Activated naive CD4-positive, alpha-beta T cell treated with anti-CD3 and anti-CD28 coated beads, Interleukin-2, amount 10 ng/mL, durations not matched to agents 7 days and 5 days (primary cell): ENCODE measurements at places on chromosomes 2 and 18.

DNA sequence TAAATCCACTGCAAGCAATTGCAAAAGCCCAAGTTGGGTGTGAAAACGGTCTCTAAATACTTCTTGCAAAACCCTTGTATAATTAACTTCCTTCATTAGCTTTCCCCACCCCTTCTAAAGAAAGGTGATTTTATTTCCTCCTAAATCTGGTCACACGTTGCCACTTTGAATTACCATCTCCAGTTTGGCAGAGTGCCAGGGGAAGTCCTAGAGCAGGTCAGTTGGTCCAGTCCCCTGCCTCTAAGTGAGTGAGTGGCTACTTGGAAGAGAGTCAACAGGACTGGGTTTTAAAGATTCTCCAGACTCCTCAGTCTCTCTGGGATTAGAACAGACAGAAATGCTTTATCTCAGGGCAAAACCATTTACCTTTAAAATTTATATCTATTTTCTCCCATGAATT lies 18.7 kb upstream of the LYPD6B start:
- no peaks in the 10 kb centered on the region for H3K4me1 ChIP-seq
- H3K27ac ChIP-seq: no peak overlapping the region
- no peak overlapping the region for H3K4me3 ChIP-seq

DNA sequence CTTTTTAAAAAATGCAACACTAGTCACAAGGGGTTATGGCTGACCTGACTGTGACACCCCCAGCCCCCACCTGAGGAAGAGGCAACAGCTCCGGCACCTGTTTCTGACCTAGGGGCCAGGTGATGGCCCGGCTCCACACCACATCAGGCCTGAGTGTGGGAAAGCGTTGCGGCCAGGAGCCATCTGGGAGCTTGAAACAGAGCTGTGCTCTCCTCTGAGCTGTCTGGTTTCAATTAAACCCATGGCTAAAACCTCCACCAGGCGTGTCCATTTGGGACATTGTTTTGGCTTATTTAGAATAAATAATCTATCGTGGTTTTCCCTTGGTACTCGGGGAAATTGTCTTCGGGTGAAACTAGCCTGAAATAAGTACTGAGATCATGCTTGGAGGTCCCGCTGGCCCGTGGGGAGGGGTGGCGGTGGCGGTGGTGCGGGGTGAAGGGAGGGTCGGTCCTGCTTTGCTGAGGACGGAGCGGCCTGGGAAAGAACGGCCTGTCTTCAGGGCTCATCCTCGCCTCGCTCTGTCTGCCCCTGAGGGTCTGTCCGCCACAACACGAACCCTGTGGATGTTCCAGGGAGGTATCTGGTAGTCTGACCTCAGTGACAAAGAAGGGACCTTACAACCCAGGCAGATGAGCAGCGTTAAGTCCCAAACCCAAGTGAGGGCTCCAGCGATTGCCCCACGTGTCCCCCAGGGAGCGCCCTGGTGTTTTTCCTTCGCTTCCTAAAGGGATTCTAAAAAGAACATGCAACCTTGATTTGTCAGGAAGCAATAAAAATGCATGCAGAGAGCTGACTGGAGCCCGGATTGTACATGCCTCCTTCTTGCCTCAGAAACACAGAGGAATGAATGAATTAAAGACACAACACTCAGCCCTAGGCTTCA lies 58.7 kb downstream of the IL1RL2 start:
- H3K4me3 ChIP-seq: no peak overlapping the region
- DNase-seq: no peak
- no peaks in the 10 kb centered on the region for H3K36me3 ChIP-seq
- H3K27me3 ChIP-seq: peaks cover 6% of the 10 kb centered on the region

GRCh38 chr2:101823347-101823791 lies 125.9 kb downstream of the MAP4K4 start:
- peak; percentile 81 for DNase-seq
- peak overlapping the region; percentile 61 for H3K27ac ChIP-seq
- H3K27me3 ChIP-seq: no peaks in the 10 kb centered on the region

DNA sequence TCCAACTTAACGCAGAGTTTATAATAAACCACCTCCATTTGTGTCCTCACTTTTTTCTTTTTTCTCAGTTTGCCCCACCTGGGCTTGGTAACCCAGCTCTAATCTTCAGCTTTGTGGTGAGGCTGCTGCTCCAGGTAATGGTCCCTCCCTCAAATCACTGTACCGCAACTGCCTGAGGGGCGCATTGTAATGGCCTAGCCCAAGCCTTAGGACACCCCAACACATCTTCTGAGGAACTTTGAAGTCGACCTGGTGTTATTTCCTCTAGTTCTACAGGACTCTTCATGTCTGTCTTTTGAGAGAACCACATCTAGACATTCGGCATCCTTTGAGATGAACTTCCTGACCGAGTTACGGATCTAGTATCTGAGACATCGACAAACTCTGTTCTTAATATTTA lies 99.7 kb downstream of the PLEKHM3 start:
- no peaks in the 10 kb centered on the region for H3K36me3 ChIP-seq
- no peak overlapping the region for H3K4me3 ChIP-seq
- H3K27me3 ChIP-seq: no peaks in the 10 kb centered on the region
- H3K27ac ChIP-seq: peak overlapping the region; percentile 45
- DNase-seq: no peak

DNA sequence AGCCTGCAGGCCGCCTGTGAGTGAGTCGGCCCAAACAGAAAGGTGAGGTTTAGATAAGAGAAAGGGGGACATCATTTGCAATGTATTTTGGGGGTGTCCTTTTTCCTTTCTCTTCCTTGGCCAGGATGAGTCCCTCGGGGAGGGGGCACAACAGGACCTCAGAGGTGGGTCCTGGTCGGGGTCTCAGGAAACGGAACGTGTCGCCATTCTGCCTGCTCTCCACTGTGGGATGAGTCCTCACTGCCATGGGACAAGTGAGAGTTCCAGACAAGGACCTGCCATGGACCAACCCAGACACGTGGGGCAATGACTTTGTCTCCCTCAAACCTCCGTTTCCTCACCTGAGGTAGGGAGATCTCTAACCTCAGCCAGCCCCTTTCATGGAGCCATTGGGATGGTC lies 67.9 kb upstream of the TAF1B start:
- peaks cover 47% of the 10 kb centered on the region for H3K27me3 ChIP-seq
- no peaks in the 10 kb centered on the region for H3K36me3 ChIP-seq
- no peak overlapping the region for H3K27ac ChIP-seq
- peaks cover 33% of the 10 kb centered on the region for H3K4me1 ChIP-seq
- no peak overlapping the region for H3K4me3 ChIP-seq

DNA sequence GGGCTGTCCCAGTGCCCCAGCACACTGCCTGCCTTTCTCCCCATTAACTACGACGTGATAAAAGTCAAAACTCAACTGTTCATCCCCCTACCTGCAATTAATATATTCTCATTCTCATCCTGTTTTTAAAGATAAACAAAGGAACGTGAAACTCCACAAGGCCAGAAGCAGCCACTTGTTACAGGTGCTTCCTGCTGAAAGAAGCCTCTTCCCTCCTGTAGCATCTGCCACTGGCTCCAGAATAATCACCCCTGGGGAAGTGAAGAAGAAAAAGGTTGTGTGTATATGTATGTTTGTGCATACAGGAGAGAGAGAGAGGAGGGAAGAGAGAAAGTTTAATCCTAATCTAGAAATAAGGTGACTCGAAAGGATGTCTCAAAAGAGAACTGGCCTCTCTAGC lies 27.1 kb downstream of the KIAA2012 start:
- H3K4me1 ChIP-seq: no peaks in the 10 kb centered on the region
- H3K27ac ChIP-seq: no peak overlapping the region
- H3K27me3 ChIP-seq: peaks cover 9% of the 10 kb centered on the region
- H3K36me3 ChIP-seq: no peaks in the 10 kb centered on the region

DNA sequence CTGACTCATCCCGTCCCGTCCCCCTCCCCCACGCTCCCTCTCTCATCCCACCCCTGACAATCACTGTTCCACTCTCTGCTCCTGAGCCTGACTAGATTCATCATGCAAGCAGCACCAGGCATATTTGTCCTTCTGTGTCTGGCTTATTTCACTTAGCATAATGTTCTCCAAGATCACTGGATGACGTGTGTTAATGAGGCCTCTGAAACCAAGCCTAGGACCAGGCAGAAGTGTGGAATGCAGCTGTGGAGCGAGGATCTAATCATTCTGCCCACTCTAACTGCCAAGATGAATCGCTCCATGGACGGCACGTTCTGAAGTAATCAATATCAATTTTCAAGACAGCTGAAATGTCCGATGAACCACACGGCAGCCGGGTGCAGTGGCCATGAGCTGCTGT lies 122.4 kb upstream of the ZNF236 start:
- H3K27ac ChIP-seq: no peak overlapping the region
- H3K4me3 ChIP-seq: no peak overlapping the region
- H3K36me3 ChIP-seq: no peaks in the 10 kb centered on the region
- H3K4me1 ChIP-seq: peaks cover 3% of the 10 kb centered on the region

DNA sequence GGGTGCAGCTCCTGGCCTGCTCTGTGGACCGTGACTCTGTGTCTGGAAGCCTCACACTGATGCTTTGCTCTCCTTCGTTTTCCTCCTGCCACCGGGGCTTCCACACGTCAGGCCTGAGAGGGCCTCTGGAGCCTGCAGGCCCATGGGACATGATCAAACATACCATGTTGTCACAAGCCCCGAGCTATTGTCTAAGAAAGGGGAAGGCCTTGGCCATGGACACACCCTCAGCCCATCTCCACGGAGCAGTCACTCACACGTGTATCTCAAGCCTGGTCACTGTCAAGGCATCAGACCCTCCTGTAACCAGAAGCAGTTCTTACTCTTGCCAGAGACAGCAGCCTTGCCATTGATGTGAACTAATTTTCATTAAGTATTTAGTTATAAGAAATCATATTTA lies 814.1 kb upstream of the SALL3 start:
- H3K4me1 ChIP-seq: no peaks in the 10 kb centered on the region
- no peak overlapping the region for H3K27ac ChIP-seq
- H3K4me3 ChIP-seq: no peak overlapping the region
- DNase-seq: no peak

DNA sequence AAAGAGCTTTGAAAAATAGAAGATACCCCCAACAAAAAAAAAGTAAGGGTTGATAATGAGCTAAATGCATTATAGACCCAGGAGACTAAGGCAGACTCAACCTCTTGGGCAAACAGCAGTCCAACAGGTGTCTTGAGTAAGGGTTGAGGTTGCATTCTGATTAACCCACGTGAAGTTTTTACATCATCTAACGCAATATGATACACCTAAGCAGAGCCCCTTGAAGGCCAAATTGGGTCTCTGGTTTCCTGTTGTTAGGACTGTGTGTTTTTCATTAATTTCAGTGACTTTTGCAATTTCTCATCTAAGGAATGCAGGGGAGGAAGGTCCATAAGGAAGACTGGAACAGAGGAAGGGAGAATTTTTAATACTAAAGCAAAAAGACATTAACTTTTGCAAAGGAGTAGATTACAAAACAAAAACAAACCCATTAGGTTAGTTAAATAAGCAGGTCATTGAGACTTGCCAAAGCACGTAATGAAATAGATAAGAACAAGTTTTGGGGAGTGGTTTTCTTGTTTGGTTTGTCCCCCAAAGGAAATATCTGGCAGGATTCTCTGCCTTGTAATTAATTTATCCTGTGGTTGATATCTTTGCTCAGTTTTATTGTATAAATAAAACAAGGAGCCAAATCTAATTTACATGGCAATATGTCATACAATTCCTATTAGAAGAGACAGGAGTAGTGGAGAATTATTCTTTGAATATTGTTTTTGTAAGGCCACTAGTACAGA lies 244.3 kb downstream of the ETAA1 start:
- no peak overlapping the region for H3K27ac ChIP-seq
- no peak for DNase-seq
- H3K4me3 ChIP-seq: no peak overlapping the region
- H3K4me1 ChIP-seq: no peaks in the 10 kb centered on the region
- no peaks in the 10 kb centered on the region for H3K27me3 ChIP-seq
- no peaks in the 10 kb centered on the region for H3K36me3 ChIP-seq

DNA sequence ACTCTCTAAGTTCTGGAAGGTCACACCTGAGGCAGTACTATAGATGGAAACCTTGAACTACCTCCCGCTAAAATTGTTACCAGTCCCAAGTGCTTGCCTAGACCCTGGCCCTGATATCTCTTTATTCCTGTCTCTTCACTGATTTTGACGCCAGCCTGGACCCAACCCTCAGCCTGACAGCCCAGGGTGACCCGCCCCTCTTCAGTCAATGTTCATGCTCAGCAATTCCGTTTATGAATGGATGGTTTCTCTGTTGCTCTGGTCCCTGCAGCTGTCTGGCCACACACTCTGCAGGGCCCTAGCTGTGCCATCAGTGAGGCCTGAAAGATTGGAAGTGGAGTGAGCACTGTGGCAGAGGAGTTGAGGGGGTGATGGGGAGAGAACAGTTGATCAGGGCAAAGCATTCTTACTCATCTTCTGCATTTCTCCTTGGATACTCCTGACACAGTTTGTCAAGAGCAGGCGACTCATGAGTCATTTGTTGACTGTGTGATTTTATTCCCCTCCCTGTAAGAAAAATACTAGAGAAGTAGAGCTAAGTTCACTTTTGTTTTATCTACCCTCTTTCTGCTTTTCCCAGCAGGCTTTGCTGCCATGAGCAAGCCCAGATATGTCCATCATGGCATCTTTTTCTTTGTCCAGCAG lies 46.0 kb downstream of the NPAS2 start:
- DNase-seq: no peak
- no peak overlapping the region for H3K4me3 ChIP-seq
- H3K36me3 ChIP-seq: no peaks in the 10 kb centered on the region
- no peak overlapping the region for H3K27ac ChIP-seq

GRCh38 chr18:55351241-55351691 lies 236.7 kb downstream of the TCF4 start:
- H3K27me3 ChIP-seq: no peaks in the 10 kb centered on the region
- H3K4me3 ChIP-seq: no peak overlapping the region
- H3K36me3 ChIP-seq: no peaks in the 10 kb centered on the region
- H3K4me1 ChIP-seq: no peaks in the 10 kb centered on the region

DNA sequence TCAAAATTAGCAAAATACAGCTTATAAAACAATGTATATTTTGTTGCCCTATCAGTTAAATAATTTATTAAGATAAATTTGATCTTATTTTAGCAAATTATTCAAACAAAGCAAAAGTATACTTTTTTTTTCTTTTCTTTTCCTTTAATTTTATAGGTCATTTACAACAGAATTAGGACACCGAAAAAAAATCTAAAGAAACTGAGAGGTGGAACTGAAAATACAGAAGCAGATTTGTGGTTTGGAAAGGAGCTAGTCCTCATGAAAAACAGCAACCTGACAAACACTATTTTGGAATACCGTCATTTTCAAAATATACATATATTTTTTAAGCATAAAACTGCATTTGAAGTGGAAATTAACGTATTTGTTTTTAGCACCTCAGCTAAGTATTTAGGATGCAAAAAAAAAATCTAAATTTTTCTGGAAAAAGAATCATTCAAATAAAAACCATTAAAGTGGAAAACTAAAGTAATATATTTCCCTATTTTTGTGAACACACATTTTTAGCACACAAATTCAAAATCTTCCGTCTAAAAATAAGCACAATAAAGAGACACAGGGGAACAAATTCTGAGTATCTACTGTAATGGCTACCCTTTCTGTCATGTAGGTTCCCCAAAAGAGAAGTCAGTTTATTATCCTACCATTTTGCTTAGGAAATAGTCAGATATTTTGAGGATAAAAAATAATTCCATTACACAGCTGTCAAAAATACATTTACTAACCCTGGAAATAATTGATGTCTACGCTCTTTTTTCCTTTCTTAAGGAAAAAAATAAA lies 2.7 kb downstream of the CCDC88A start:
- no peaks in the 10 kb centered on the region for H3K36me3 ChIP-seq
- peaks cover 25% of the 10 kb centered on the region for H3K27me3 ChIP-seq
- no peak overlapping the region for H3K27ac ChIP-seq
- no peak overlapping the region for H3K4me3 ChIP-seq
- no peak for DNase-seq
